ENCODE measurements at places on chromosomes 3 and 15.

GRCh38 chr3:111598139-111598538 lies 3.0 kb upstream of the ZBED2 start:
- no peak for DNase-seq

GRCh38 chr3:30503446-30503845 lies 103.0 kb upstream of the TGFBR2 start:
- no peak for DNase-seq

GRCh38 chr15:74523982-74524381 lies 17.0 kb upstream of the ARID3B start:
- no peak for DNase-seq

- DNase-seq = no peak
These were observed 67.0 kb downstream of the DAPK2 start for GRCh38 chr15:63979262-63979793.

DNA sequence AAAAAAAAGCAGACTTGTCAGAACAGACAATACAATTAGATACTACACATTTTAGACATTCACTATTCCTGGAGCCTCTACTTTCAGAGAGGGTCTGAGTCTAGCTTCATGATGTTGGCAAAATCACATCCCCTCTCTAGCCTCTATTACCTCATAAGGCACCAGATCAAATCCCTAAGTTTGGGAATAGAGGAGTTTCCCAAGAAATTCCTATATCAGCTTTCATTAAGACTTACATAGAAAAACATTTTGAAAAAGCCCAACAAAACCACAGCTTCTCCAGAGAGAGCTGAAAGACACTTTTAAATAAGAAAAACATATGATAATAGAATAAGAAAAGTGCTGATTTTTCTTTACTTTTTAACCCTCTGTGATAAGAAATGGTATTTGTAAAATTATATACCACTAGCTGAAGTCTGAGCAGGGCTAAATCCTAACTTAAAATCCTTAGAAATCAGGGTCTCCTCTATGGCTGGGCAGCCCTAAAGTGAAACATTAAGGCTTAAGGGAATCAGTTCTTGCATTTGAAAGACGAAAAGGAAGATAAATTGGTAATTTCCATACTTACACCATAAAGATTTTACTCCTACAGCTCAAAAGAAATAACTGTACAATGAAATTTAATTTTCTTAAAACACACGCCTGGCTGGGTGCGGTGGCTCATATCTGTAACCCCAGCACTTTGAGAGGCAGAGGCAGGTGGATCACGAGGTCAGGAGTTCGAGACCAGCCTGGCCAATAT lies 4.3 kb downstream of the TBC1D2B start:
- no peak for DNase-seq

- DNase-seq = no peak
These were observed 105.4 kb upstream of the FHIT start for GRCh38 chr3:61356685-61357084.

GRCh38 chr3:4834403-4834866 lies 144.8 kb upstream of the BHLHE40 start:
- DNase-seq = peak; percentile 88

GRCh38 chr3:82058809-82059208 lies 297.4 kb upstream of the GBE1 start:
- no peak for DNase-seq

- DNase-seq = no peak
These were observed 80.8 kb downstream of the GSK3B start for GRCh38 chr3:120013481-120013880.

All from DND-41 (cell line).